ENCODE measurements at places on chromosomes 2 and 18.

- DNase-seq: no peak
Observed at GRCh38 chr2:159209341-159210306, 76.9 kb downstream of the WDSUB1 start.

DNA sequence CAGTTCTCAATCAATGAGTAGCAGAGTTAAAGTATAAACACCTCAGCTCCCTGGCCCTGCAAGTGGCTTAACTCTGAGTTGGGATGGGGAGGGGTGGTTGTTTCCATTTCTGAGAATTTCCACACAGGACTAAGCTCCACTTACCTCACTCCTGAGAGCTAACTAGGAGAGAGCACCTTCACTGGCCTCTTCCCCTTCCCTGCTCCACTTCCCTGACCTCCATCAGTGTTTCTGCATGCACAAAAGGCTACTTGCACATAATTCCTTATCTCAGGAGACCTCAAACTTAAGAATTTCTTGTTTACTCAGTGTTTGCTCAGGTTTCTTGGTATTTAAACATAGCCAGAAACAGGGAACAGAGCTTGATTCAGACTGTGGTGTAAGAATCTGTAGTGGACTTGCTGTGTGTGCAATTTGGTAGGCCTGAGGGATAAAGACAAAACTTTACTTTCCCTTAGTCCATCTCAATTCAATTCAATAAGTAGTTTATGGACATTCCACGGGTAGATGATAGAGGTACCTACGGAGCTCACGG, 97.2 kb downstream of the PID1 start:
- no peak for DNase-seq

DNA sequence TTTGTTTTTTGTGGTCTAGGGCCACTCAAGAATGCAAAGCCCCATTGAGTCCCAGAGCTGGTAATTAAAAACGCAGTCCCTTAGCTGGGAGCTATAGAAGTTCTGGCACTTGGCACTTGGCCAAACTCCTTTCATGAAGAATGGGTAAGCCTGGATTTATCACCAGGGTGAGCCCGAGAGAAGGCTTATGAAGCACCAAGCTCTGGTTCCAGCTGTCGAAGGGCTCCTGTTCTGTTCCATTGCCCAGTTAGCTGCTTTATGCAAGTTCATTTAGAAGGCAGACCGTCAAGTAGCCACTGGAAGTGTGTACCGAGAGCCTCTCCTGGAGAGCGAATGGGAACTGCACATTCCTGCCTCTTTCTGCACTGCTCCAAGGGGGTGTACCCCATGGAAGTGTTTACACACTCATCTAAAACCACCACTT, 14.2 kb downstream of the ECEL1 start:
- peak; percentile 12 for DNase-seq

GRCh38 chr2:38026846-38027245, 49.1 kb downstream of the CYP1B1 start:
- DNase-seq: no peak

GRCh38 chr2:128654408-128654807, 335.7 kb upstream of the HS6ST1 start:
- DNase-seq: no peak

- no peak for DNase-seq
Observed at GRCh38 chr2:1975060-1975459, 230.7 kb upstream of the PXDN start.

GRCh38 chr2:23545396-23545795, 160.4 kb downstream of the KLHL29 start:
- no peak for DNase-seq

GRCh38 chr18:23838233-23838632, 149.0 kb downstream of the LAMA3 start:
- no peak for DNase-seq

DNA sequence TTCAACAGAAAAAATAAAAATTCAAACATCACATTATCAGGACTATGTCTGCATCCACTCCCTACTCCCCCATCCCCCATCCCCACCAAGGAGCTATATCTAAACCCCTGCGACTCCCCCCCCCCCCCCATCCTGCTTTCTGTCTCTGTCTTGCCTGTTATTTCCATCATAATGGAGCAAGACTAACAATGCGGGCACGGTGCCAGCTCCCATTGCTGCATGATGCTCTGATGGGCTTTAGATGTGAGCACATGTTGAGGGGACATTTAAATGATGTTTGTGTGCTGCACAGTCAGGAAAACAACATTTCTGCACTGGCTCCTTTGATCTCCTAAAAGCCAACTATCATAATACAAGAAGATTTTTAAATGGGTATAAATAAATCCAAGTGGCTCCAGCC, 644.2 kb upstream of the SETBP1 start:
- no peak for DNase-seq

- no peak for DNase-seq
Observed at GRCh38 chr18:36633961-36634412, 194.8 kb downstream of the TPGS2 start.

GRCh38 chr2:43458014-43458628, 137.7 kb downstream of the THADA start:
- no peak for DNase-seq

GRCh38 chr18:1806884-1807615, 764.3 kb downstream of the METTL4 start:
- DNase-seq: no peak

GRCh38 chr2:229586746-229587705, 127.3 kb downstream of the DNER start:
- peak; percentile 2 for DNase-seq

GRCh38 chr2:134278553-134278952, 24.7 kb downstream of the MGAT5 start:
- DNase-seq: no peak

- no peak for DNase-seq
Observed at GRCh38 chr2:175432793-175433192, 251.3 kb upstream of the ATP5MC3 start.

DNA sequence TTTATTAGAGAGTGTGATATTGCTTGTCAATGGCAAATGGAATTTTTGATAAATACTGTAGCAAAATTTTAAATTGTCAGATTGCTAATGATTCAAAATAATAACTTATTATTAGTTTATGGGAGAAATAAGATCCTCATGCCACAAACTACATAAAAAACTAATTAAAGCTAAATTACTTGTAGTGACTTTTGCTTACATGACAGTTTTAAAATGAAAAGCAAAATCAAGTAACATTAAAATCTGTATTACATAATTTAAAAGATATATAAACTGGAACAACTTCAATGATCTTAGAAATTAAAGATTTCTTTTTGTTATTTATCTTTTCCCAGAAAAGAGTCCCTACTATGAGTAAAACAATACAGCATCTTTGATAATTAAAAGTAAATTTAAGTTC, 17.7 kb upstream of the RND3 start:
- no peak for DNase-seq

GRCh38 chr2:237510502-237511217, 23.6 kb downstream of the MLPH start:
- DNase-seq: no peak
